ENCODE measurements at places on chromosomes 6 and 20.

DNA sequence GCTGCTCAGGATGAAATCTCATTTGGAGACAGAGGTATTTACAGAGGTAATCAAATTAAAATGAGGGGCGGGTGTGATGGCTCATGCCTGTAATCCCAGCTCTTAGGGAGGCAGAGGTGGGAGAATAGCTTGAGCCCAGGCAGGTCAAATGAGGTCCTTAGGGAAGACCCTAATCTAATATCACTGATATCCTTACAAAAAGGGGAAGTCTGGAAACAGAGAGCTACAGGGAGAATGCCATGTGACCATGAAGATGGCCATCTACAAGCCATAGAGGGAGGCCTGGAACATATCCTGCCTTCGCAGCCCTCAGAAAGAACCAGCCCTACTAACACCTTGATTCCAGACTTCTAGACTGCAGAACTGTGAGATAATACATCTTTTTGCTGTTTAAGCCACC is 8.3 kb downstream of the MTCL3 start:
- DNase-seq: no peak

DNA sequence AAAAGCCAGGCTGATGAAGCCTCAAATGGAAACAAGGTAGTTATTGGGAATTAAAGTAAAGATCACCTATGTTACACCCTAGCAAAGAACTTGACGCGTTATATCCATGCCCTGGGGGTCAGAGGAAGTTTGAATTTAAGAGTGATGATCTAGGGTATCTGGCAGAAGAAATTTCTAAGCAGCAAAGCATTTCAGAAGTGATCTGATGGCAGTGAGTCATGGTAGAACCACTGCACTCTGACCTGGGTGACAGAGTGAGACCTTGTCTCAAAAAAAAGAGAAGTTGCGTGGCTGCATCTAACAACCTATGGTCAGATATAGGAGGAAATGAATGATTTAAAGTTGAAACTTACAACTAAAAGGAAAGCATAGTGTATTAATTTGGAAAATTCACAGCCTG is 45.2 kb downstream of the SCP2D1 start:
- no peak for DNase-seq

GRCh38 chr20:4335722-4336121 is 320.4 kb upstream of the RNF24 start:
- no peak for DNase-seq

- DNase-seq: no peak
These were observed 202.2 kb upstream of the PCSK2 start for GRCh38 chr20:17024513-17025119.

GRCh38 chr20:24254480-24254879 is 214.9 kb upstream of the SYNDIG1 start:
- DNase-seq: no peak

DNA sequence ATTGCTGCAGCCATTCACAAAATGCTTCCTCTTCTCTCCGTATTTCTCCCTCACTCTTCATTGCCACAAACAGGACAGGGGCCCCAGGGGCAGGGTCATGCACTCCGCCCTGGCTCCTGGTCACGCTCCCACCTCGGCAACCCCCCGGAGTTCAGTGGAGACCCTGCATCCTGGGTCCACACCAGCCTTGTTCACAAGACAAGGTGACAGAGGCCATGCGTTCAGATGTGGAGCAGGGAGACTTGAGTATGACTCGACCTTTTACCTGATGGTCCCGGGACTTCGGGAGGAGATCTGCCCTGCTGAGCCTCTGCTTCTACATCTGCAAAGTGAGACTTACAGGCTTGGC is 49.4 kb downstream of the ANKRD60 start:
- no peak for DNase-seq

DNA sequence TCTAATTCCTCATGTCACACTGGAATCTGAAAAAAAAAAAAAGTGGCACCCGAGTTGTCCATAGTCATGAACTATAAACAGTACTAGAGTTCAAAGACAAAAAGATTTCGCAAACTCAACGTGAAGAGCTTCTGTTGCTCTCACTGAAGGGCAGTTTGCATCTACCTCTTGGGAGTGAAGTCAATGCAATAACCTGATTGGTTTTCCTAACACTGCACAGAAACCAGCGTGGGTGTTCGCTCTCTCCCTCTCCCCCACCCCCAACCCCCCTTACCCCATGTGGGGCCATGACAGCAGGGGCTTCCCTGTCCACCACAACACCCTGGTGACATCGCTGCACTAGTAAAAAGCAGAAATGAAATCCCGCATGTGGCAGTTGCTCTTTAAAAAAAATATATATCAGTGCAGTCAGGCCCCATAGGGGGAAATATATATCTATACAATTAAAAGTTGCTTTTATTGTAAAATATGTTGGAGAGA is 66.9 kb downstream of the GMPR start:
- DNase-seq: no peak

DNA sequence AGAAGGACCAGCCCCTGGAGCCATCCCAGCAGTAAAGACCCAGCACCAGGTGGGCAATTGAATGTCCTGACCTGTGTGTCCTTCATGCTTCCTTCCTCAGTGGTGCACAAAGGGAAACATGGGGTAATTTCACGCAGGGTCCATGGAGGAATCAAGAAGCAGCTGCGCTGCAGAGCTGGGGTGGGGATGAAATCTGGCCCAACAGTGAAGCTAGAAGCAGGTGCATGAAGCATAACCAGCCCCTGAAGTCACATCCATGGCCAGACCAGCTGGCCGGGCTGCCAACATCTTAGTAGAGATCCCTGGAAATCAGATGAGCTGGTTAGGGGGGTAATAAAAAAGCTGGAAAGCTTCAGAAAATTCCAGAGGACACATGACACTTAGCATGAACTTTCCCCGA is 646.7 kb upstream of the DEFB115 start:
- DNase-seq: no peak

DNA sequence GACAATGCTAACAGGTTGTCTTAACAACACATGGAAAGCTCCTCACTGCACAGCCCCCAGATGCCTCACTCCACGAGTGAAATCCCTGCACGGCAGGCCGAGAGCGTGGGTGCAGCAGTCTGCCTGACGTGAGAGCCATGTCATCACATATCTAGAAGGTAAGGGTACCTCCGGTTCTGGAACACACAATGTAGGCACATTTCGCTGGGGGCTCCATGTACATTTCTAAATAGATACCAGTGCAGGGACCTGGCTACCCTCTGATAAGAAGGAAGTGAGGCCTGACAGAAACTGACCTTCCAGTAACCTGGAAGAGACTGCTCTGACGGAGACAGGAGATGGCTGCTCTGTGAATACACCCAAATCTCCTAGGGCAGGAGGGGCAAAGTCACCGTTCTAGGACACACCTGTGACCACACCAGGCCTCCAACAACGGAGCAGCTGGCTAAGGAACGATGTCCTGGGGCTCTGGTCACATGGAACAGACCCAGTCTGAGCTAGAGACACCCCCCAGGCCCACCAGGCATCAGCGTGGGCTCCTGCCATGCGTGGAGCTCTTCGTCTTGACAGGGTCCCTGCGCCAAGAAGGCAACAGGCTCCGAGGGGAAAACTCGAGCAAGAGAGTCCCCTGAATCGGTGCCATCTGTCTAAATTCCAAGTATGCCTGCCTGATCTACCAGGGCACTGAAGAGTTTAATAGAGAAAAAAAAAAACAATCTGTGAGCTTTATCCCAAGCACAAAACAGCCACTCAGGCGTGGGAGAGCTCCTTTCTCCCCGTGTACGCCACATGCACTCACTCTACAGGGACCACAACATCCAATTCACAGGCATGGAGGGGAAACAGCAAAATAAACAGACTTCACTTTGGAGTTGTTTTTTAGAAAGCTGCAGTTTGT is 27.5 kb downstream of the RNASET2 start:
- no peak for DNase-seq

DNA sequence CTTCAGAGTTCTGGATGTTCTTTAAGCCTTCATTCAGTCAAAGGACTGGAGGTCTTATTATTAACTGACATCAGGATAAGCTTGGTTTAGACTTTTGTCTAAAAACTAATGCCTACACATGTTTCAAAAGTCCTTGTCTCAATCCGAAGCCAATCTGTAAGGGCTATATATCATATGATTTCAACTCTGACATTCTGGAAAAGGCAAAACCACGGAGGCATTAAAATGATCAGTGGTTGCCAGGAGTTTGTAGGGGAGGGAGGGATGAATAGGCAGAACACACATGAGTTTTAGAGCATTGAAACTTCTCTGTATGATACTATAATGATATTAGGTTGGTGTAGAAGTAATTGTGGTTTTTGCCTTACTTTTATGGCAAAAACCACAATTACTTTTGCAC is 1285.8 kb upstream of the CITED2 start:
- no peak for DNase-seq

DNA sequence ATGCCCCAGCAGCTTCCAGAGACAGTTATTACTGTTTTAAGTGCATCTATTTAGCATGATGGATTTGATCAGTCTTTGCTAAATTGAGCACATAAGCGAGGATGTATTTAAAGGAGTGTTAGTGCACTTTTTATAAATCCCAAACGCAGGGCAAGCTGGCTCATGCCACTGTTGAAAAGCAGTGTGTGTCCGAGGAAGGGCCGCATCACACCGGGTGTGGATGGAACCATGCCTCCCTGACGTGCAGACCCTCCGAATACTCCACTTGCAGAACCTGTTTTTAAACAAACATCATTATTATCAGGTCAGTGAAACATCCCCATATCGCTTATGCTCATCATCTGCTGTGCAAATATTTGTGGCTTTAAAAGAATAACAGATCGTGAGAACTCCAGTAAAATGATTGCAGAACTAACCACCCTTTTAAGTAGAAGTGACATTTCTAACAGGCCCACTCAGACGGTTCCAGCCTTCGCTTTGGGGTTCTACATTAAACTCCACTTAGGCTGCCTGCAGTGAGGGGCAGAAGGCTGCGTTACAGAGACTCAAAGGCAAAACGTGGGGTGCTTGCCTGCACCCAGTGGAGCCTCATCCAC is 190.1 kb downstream of the CDH4 start:
- DNase-seq: no peak

- no peak for DNase-seq
These were observed 530.2 kb downstream of the BCKDHB start for GRCh38 chr6:80636689-80637088.

- no peak for DNase-seq
These were observed 504.6 kb upstream of the SYNCRIP start for GRCh38 chr6:86147311-86147710.
